ENCODE measurements at places on chromosomes 7 and 10.

DNA sequence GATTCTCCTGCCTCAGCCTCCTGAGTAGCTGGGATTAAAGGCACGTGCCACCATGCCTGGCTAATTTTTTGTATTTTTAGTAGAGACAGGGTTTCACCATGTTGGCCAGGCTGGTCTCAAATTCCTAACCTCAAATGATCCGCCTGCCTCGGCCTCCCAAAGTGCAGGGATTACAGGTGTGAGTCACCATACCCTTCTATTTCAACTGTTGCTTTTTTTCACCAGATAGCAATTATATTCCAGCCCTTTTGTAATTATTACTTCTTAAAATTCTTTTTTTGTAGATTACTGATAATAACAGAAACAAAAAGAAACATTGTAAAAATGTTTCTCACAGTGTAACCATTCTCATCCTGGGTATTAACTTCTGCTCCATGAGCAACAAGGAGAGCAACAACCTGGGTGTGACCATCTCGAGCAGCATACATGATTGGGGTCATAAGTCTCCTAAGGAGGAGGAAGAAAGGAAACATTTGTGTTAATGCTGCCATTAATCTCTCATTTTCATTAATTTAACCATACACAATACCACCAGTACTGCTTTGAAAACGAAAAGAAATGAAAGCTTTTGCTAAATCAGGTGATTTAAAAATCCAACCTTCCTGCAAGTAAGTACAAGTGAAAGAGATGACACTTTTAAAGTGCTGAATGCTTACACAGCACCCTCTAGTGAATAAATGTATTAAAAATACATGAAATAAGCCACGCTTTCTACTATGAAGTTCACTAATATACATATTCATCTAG is 41.8 kb downstream of the ASZ1 start:
- DNase-seq: peak; percentile 49

GRCh38 chr7:142997456-142997989 is 29.4 kb downstream of the OR9A2 start:
- DNase-seq: no peak

DNA sequence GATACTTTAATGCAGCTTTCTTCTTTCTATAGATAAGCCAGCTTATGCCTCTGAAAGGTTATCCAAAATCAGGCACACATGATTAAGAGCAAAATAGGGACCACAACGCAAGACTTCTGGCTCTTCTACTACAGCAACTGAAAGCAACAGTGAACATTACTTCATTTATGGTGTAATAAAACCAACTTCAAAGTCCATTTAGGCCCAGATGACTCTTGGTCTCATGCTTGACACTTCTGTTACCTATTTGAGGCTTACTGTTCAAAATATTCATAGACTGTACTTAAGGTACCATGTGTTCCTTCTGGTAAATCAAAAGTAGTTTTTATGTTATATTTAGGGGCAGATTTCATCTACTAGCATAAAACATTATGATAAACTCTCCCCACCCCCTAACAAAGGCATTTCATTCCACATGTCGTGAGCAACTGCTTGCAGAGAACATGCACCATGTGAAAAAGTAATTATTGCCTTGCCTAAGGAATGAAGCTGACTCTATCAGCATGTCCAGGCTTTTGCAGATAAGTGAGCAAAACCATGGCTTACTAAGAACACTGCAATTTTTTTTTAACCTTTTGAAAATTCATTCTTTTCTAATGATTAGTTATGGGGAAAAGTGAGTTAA is 154.9 kb upstream of the ITGB1 start:
- DNase-seq: no peak

DNA sequence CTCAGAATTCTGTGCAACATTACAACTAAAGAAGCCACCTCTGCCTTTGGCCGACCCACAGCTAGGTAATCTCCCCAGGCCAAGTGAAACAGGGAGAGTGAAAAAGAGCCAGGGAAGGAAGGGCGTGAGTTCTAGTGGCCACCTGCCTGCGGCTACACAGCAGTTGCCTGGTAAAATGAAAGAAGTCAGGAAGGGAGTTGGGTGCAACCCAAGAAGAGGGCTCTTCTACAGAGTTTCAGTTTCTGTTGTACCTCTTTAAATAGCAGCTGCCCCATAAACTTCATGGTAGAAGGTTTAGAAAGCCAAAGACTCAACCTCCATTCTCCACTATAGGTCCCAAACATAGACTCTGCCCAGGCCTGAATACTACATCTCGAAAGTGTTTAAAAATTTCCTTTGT is 76.2 kb upstream of the TMEM168 start:
- no peak for DNase-seq

DNA sequence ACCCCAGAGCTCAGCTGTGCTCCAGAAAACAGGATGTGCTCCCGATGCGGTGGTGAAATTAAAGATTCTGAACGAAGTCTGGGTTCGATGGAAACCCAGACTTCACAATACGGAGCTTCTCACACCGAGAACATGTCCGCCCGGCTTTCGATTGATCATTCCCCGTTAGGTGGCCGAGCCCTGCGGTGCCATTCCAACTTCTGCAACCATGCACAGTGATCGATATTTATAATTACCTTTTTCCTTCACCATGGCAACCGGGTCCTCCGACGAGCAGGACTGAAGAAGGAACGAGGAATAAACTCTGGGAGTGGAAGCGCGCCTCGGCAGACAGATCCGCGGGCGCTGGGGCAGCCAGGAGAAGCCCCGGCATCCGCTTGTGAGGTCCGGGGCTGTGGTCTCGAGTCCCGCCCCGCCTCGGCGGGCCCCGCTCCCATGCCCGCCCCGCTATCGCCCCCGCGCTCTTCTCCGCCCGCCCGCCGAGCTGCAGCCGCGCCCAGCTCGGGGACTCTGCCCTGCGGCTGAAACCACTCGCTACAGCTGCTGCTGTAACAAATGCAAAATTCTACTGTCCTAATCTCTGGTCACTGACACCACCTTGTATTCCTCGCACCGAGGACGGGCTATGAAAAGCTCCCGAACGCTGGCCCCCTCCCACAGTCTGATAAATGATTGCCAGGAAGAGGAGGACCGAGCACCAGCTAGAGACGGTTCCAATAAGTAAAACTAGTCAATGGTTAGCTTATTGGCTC is 26.2 kb downstream of the ABLIM1 start:
- no peak for DNase-seq

DNA sequence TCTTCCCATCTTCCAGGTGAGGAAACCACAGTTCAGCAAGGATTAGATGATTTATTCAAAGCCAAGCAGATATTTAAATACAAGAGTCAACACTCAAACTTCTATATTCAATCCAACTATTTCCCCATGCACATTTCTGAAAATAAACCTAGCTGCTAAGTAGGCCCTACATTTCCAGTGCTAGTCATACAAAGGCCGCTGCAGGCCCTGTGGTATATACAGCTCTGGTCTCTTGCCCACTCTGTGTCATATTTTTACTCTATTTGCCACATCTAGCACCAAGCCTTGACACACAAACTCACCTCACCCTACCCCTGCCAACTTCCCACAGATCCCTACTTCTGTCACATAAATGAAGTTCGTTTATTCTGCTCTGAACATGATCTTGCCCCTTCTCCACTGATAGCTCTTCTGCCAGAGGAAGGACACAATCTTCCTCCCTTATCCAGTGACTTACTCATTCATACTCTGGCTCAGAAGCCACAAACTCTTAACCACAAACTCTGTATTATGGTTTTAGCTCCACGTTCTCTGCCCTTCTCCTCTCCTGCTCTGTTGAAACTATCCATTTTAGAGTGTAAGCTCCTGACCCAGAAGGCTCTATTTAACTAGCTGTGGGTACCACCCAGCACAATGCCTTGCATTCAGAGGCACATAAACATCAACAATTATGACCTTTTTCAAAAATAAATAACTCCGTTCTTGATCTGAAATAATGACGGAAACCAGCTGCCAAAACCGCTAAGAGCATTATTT is 180.7 kb downstream of the CPEB3 start:
- peak; percentile 51 for DNase-seq

All from HCEC 1CT (cell line).